ENCODE measurements at places on chromosomes 2 and 18. TPM values are rescaled to one million over a fixed set of nuclear protein-coding genes. Genes with fewer than 3 reads are reported as not detected.

The KLF11 gene
- total RNA-seq, result 3.0 TPM

The PLGLB2 gene
- not detected for total RNA-seq

The GALR1 gene
- total RNA-seq, result not detected

The FAM110C gene
- not detected for total RNA-seq

The SH2D6 gene
- 0.88 TPM for total RNA-seq

The SLC35F6 gene
- 2.7 TPM for total RNA-seq

The FBXO41 gene
- 11.8 TPM for total RNA-seq

Measured in activated naive CD4-positive, alpha-beta T cell treated with anti-CD3 and anti-CD28 coated beads for 36 hours (primary cell).